ENCODE measurements at places on chromosomes 7 and 10.

DNA sequence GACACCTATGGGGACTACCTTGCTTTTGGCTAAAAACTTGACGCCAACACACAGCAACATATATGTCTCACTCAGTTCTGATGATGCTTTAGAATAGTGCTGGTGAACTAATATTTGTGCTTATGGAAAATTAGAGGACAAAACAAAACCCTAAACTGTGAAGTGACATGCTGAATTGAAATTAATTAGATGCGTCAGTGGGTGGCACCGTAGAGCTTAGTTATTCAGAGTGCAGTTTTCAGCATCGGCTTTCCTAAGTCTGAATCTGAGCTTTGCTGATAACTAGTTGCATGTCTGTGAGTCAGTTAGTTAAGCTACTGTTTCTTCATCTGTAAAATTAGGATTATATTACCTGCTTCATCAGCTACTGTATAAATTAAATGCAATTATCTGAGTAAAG is 245.0 kb upstream of the SORCS1 start:
- DNase-seq: no peak

DNA sequence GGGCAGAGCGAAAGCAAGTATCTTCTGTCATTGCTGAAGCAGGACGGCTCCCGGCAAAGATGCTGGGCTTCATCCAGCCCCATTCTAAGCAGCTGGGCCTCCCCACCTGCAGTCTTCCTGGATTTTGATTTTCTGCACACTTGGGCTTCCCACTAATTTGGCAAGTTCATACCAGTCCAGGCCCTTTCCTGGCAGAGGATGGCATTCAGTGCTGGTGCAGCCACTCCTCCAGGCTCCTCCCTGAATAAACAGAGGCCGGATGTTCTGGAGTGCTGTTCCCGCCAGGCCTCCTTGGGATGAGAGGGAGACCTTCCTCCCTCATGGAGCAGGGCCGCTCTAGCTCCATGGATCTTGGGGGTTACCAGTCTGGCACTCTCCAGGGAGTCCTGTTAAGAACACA is 3.4 kb downstream of the BAG3 start:
- no peak for DNase-seq

DNA sequence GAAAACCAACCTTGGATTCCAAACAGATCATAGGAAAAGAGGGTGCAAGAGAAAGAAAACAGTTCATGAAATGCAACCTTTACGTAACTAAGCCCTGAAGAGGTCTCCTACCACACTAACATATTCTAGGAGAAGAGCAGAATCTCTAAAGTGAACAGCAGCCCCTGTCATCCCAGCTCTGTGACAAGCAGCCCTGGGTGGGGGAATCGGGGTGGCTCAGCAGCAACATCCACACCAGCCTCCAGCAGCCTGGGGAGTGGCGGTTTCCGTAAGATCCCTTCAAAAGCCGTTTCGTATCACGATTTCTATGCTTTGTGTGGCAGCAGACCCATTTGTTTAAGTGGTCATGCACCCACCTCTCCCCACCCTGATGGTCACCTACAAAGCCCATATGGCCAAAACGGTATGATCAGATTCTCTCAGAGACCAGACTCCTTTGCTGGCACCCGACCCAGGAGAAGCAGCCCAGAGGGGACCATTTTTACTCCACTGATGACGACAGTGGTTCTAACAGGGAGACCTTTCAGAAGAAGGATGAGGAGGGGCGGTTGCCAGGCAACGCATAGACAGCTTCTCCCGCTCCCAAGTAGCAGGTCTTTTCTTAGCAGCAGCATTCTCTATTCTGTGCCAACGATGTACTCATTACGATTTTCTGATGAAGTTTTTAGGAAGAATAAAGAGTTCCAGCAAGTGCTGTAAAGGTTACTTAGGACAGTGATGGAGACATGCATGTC is 300.6 kb downstream of the DNAJB6 start:
- DNase-seq: no peak

GRCh38 chr10:5142199-5142598 is 42.8 kb downstream of the AKR1C8 start:
- no peak for DNase-seq

- no peak for DNase-seq
Measured at GRCh38 chr10:101565370-101565900, 22.6 kb downstream of the POLL start.

DNA sequence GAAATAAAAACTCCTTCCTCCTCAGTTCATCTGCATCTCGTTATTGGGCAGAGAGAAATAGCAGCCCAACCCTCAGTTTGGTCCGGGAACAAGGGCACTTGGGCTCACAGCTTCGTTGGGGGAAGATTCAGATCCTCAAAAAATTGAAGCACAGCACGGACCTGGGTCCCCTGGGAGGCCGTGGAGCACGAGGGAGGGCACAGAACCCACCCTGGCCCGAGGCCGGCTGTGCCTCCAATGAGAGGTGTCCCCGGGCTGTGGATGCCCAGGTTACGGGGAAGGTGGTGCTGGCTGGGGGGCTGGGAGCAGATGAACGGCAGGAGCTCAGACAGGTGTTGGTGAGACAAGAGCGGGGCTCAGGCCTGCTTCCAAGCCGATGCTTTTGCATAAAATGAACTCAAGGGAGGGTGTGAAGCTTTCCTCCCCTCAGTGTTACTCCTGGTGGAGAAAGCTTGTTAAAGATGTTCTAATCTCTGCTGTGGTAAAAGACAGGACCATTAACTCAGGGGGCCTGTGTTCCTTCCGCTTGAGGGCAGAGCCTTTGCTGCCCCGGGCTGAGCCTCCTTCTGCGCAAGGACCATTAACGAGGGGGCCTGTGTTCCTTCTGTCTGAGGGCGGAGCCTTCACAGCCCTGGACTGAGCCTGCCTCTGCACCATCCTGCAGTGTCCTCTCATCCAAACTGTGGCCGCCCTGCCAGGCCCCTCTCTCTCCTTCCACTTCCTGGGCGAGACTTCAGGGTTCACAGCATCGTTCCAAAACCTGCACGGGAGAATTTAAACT is 302.2 kb downstream of the ADARB2 start:
- DNase-seq: no peak

DNA sequence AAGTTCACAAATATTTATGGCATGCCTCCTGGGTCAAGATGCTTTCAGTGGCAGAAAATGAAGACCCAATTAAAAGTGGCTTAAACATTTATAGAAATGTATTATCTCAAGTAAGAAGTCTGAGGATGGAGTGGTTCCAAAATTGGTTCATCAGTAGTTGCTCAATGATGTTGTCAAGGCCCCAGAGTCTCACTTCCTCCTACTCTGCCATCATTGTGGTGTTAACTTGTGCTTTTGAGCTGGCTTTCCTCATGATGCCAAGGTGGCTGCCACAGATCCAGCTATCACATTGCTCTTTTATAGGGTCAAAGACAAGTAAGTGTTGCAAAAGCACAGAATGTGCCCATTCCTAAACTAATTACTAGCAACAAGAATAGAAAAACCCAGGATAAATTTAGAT is 404.6 kb upstream of the NRP1 start:
- DNase-seq: no peak

- no peak for DNase-seq
Measured at GRCh38 chr7:64636386-64636785, 29.5 kb upstream of the ZNF107 start.

DNA sequence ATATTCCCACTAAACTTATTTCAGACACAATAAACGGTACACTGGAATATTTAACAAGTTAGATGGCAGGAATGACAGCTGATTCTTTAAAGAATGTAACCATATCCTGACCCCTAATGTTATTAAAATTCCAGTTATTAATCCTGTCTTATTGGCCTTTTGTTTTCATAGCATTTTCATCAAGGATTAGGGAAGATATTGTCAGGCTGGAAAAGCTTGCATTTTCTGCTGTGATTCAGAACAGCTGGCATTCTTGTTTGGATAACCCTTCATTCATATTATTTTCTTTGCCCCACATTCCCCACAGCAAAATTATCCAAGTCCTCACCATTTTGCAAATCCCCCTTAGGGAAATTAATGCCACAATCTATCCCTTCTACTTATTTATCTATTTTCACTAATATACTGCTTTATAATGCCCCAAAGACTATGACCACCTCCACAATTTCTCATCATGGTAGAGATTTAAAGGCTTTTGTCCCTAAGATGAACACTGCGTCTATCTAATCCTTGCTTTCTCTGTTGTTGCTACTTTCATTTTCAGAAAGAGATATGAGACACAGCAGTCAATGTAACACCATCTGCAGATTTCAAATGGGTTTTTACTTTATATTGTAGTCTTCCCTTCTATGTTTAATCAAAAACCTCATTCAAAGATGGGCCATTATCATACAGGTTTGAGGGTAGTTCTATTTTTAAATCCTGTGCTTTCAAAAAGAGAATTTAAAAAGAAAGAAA is 475.1 kb downstream of the PARD3 start:
- DNase-seq: no peak

DNA sequence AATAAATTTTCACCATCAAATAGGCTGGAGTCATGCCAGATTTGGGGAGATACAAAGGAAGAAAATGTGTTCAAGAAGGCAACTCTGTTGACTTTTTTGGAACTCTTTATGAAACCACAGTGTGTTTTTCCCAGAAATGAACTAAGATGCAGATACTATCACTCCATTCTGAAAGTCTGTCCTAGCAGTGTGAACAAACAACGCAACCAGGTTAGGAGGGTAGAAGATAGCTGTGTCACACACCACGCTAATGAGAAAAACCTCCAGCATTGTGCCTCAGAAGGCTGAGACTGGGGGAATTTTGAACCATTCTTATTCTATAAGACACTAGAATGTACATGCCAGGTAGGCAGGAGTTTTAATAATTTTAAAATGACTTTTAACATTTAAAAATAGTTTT is 15.9 kb upstream of the ATP6V0A4 start:
- DNase-seq: no peak

DNA sequence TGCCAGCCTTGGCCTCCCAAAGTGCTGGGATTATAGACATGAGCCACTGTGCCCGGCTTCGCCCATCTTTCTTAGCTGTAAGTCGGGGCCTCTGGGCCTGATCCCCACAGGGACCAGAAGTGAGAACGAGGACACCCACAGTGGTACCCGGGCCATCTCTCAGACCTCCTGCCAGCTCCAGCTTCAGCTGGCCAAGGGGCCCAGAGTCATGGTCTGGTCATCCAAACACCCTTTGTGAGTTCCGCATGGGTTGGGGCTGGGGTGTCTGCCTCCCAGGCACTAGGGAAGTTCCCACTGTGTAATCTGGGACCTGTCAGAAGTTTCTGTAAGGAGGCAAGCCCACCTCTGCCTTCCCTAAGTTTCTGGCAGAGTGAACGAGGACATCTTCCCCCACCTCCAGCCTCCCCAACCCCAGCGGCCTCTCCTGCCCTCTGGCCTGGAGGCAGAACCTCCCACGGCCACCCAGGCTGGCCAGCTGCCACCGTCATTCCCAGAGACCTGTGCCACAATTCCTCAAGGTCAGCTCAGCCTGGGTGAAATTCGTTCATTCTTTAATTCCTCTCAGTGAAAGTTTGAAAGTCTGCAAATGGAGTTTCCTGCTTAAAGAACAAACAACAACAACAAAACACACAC is 19.5 kb upstream of the FOXL3 start:
- DNase-seq: no peak

DNA sequence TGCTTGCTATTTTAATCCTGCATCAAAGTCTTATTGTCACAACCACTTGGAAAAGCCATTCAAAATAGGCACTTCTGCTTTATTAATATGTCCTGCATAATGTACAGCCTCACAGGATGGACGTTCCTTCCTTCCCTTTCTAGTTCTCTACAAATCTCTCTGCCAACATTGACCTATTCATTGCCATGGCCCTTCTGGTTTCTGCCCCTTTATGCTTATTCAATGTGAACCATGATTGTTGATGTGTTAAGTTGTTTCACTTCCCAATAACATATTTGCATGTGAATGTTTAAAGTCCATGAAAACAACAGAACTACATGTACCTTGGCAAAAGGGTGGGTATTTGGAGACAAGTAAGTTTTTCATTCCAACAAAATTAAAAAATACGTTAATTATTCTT is 45.7 kb downstream of the COL28A1 start:
- DNase-seq: no peak

DNA sequence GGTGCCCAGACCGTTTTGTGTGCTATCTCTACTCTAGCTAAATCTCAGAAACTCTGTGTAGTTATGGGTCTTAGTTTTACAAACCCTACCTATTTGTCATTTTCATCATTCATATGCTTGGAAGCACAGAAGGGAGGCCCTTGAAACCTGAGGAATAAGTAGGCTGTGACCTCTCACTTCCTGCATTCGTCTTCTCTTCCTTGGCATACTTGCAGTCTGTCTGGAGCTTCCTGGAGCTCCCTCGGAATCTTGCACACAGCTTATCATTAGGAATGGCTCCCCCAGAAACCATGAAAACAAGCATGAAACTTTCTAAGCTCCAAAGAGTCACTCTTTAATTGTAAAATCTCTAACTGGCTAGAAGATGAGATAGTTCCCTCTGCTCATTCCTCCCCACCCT is 376.9 kb upstream of the MYO3A start:
- no peak for DNase-seq

DNA sequence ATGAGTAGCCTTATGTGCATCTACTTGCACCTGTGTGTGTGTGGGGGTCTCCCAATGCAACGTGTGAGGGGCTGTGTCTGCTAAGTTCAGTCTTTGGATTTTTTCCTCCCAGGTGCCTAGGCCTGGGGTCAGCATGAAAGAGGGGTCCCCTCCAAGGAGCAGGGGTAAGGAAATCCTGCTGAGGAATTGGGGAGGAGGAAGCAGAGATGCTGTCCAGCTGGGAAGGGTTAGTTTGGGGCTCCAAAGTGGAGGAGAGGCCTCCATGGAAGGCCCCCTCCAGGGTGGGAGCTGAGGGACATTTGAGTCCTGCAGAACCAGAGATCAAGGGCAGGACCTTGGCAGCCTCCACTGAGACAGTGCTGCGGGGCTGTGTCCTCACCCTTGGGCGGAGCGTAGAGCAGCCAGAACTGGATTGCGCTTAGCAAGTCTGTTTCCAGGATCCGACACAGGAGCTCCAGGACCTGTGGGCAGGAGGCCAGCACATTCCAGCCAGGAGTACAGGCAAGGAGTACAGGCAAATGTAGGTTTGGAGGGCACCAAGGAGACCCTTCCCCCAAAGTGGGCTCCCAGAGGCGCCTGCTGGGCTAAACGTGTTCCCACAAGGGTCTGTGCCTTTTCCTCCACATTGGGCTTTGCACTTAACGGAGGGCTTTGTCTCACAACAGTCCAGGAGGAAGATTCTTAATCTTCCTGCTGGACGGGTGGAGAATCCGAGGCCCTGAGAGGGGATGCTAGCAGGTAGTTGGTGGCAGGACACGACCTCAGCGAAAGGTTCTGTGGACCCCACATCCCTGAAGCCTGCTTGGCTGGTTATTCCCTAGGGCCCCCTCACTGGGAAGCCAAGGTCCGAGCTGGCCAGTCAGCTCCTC is 10.1 kb downstream of the TBATA start:
- no peak for DNase-seq

GRCh38 chr10:98023024-98023423 is 7.4 kb downstream of the CRTAC1 start:
- DNase-seq: no peak

DNA sequence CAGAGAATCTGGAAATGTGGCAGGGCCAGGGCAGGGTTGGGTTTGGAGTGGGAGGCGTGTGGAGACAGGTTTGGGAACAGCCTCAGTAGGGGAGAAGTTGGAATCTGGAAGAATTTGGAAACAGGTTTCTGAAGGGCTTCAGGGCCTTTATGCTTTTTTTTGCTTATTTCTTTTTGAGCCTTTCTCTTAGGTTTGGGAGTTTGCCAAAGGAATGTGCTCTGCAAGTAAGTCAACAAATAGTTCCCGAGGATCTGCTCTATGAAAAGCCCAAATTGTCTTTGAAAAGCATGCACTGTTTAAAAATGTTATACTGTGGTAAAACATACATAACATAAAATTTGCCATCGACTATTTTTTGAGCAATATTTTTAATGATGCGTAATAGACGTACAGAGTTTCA is 86.7 kb upstream of the ADRB1 start:
- DNase-seq: no peak
